ENCODE measurements at places on chromosomes 7 and 10.

DNA sequence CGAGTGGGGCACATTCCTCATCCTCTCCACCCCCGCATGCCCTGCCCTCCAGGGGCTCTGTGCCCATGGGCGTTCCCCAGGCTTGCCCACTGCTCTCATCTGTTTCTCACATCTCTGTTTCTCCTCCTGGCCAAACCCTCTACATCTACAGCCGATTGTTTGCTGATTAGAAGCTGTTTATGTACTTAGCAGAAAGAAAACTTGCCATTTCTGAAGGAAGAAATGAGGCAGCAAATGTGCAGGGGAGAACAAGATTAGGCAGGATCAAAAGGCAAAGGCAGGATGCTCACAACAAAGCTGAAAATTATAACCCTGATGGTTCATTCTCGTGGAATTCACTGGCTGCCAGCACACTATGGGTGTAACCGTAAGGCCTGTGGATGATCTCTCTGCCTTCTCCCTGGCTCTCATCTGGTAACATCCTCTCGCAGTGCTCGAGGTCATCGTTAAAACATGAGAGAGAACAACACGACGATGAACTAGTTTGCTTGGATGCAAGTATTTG is 111.6 kb upstream of the KLF14 start:
- DNase-seq, result peak; percentile 69

DNA sequence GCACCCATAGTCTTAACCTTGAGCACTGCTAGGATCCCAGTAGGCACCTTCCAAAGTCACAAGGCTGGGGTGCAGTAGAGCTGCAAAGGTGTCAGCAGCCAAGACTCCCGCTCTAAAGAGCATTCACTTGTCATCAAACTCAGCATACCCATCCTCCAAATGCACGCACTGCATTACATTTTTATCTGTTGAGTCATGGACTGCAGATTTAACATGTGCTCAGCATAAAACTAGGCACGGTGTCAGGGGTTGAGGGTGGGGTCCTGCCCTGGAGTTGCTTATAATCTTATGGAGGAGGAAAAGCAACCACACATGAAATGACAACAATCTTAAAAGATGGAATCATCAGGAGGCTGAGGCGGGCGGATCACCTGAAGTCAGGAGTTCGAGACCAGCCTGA is 102.6 kb downstream of the PARP12 start:
- DNase-seq, result no peak

- no peak for DNase-seq
These were observed 209.5 kb downstream of the FAM107B start for GRCh38 chr10:14565199-14565598.

- DNase-seq, result no peak
These were observed 100.3 kb downstream of the EPC1 start for GRCh38 chr10:32246685-32247084.

DNA sequence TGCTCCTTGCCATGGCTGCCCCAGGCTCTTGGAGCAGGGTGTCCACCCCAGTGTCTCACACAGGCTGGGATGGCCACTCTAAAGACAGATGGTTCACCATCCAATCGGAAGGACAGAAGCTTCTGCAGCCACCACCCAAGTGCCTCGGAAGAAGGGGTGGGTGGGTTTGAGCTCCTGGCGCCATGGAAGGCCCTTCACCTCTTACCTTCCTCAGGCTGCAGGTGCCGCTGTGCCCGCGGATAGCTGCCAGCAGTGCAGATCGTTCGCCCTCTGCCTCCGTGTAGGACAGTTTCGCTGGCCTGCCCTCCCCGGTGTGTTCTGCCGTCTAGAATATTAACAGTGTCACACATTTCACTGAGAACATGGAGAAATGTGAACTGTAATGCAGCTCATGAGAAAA is 243.6 kb upstream of the GRB10 start:
- no peak for DNase-seq

- no peak for DNase-seq
These were observed 5.2 kb downstream of the AP4M1 start for GRCh38 chr7:100106633-100107032.

- no peak for DNase-seq
These were observed 108.2 kb downstream of the CTNNA3 start for GRCh38 chr10:67587771-67588170.

DNA sequence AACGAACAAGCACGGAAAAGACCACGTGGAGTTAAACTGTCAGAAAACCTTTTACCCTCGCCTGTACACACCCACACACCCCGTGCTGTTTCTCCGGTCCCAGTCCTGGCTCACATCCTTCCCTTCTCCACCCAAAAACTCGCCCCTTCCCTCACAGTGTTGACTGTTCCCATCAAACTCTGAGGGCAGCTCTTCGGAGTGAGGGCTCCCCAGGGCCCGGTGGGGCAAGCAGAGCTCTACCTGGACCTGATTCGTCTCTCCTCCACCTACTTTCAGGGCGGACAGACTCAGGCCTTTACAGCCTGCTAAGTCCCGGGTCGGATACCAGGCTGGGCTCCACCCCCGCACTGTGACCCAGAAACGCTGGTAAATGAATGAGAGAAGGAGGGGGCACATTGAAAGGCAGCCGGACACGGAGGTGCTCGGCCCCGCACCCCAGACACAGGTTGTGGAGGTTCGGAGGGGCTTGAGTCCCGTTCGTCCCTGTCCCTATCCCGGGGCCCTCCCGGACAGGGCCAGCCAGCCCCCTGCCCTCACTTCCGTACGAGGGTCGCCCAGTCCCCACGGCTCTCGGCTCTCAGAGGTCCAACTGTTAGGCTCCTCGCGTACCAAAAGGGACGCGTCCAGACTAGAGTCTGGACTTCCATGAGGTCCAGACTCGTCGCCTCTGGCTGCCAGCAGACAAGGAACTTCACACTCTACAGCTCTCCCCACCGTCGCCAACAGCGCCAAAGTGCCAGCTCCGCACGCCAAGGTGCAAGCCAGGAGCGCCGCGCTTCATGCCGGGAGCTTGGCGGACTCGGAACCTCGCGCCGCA is 31.7 kb upstream of the ASL start:
- DNase-seq, result no peak

GRCh38 chr10:35579726-35580422 is 25.3 kb upstream of the GJD4 start:
- no peak for DNase-seq

- DNase-seq, result no peak
These were observed 149.5 kb downstream of the PPP1R9A start for GRCh38 chr7:95056901-95057300.

DNA sequence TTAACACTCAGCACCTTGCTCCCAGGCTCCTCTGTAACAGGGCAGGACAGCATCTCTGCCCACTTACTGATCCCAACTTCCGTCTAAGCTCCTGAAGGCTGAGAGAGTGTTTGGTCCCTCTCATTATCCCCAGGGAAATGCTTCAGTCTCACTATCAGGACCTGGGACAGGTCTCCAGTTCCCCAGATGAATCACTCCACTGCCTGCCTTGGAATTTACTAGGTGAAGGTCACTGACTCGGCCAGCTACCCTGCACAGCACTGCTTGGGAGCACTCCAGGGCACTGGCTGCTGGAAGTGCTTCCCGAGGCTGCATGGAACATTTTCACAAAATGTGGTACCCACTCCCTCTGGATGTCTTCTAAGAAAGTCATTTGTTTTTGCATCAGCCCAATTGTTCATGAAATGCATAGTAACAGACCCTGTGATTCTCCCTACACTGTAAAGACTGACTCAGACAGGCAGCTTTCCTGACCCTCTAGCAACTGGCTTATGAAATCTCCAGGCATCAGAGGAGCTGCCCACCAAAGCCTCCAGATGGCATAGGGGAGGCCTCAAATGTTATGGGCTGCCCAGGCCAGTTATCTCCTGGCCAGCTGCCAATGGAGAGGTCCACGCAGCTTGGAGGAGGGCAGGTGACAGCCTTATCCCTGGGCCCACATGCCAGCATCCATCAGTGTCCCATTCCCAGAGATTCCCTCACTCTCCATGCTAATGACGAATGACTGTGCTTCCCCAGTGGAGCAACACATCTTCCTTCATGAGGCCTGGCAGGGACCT is 89.1 kb downstream of the GFRA1 start:
- DNase-seq, result no peak

- no peak for DNase-seq
These were observed 25.5 kb downstream of the C10orf105 start for GRCh38 chr10:71694039-71694501.

DNA sequence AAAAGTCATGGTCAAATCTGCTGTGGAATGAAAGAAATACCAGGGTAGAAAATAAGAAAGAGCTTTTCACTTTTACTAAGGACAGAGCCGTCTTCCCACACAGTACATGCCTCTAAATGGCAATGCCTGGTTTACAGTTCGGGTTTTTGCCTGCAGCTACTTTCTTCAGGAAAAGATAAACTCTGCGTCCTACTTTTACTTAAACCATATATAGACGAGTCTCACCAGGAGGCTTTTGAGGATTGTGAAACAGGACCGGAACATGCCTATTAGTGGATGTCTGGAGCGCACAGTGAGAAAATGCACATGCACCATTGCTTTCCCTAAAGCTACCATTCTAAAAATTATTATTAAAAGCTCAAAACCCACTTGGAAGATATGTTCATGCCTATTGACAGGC is 70.5 kb downstream of the KLF6 start:
- DNase-seq, result no peak

DNA sequence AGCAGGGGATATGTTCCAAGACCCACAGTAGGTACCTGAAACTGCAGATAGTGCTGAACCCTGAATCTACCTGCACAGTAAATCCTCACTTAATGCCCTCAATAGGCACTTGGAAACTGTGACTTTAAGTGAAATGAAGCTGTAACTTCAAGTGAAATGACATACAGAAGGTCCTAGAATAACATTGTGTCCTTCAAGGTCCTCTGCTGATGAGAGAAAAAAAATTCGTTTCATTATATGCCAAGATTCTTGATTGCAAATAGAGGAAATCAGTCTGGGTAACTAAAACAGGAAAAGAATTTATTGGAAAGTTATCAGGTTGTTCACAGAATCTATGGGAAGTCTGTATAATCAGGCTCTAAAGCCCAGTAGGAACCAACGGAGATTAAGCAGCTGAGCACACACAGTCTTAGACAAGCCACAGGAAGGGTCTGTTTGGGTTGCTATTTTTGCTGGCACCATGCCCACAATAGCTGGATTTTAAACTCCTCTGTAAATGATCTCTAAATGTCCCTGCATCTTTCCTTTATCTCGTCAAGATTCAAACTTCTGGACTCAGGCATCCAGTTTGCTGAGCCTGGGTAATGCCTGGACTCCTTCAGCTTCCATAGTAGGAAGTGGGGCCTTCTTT is 57.5 kb downstream of the EXOC4 start:
- no peak for DNase-seq

DNA sequence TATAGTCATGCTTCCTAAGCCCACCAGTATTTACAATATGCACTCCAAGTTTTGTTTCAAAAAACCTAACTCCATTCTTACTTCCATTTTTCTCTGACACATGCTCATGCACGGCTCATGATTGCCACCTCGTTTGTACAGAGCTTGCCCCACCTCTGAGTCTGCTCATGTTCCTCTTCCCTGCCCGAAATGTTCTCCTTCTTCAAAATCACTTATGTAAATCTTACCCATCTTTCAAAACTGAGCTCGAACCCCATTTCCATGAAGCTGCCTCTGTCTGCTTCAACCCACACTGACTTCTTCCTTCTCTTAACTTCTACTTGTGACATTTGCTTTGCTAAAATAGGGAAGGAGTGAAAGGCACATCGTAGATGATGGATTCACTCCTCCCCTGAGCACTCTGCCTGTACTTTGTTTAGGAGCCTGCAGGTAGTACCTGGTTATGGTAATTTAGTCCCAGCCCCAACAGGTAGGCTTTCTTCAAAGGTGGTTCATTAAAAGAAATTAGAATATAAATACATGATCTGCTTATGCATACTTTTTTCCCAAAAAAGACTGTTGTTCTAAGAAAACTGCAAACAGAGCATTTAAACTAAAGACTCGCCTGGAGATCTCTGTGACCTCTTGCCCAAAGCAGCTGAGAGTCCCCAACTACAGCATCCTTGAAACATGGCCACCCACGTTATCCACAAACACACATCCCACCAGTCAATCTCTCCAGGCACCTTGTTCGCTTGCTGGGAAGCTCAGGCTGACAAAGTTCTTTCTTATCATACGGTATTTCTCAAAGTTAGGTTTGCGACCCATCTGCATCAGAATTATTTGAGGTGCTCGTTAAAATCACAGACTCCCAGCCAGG is 172.0 kb downstream of the DGKI start:
- DNase-seq, result no peak

DNA sequence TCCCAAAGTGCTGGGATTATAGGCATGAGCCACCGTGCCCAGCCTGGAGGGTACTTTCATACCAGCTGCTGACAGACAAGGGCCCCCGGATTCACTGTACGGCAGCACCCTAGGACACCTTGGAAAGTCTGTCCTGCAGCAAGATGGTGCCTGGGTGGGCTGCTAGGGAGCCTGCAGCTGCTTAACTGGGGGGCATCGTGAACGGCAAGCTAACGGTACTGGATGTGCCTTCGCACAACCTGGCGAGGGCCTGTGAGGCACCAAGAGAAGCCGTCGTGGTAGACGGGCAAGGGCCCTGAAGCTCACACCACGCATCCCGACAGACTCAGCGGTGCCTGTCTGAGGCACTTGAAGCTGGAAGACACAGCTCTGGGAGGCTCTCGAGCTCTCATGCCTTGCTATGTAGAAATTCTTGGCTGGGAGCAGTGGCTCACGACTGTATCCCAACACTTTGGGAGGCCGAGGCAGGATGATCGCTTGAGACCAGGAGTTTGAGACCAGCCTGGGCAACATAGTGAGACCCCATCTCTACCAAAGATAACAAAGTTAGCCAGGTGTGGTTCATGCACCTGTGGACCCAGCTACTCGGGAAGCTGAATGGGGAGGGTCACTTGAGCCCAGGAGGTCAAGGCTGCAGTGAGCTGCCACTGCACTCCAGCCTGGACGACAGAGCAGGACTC is 9.4 kb downstream of the BRAT1 start:
- DNase-seq, result no peak

DNA sequence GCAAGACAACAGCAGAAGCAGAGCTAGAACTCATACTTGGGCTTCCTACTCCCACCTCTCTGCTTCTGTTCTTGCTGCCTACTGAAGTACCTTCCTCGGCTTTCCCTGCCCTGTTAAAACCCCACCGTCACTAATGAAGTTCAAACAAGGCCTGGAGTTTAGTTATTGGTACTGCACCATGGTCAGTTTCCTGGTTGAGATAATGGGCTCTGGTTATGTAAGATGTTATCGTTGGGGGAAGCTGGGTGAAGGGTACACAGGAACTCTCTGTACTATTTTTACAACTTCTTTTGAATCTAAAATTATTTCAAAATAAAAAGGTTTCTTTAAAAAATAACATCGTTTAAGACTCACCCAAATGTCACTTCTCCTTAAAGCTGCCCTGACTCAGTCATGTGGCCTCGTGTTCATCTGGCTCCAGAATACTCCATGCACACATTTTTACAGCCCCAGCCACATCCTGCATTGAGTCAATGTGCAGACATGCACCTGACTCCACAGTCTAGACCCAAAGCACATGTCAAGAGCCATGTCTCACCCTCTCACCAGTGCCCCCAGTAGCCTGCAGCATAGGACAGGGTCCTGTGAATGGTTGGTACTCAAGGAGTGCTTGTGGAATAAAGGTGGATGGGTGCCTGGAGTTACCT is 36.9 kb upstream of the AQP1 start:
- DNase-seq, result no peak

All from AG09309 (cell line).